ENCODE measurements at places on chromosomes 11 and 22. TPM values are rescaled to one million over a fixed set of nuclear protein-coding genes. Genes with fewer than 3 reads are reported as not detected.

- no peak for DNase-seq
Measured at GRCh38 chr11:65136515-65137096, 2.3 kb upstream of the SYVN1 start.

DNA sequence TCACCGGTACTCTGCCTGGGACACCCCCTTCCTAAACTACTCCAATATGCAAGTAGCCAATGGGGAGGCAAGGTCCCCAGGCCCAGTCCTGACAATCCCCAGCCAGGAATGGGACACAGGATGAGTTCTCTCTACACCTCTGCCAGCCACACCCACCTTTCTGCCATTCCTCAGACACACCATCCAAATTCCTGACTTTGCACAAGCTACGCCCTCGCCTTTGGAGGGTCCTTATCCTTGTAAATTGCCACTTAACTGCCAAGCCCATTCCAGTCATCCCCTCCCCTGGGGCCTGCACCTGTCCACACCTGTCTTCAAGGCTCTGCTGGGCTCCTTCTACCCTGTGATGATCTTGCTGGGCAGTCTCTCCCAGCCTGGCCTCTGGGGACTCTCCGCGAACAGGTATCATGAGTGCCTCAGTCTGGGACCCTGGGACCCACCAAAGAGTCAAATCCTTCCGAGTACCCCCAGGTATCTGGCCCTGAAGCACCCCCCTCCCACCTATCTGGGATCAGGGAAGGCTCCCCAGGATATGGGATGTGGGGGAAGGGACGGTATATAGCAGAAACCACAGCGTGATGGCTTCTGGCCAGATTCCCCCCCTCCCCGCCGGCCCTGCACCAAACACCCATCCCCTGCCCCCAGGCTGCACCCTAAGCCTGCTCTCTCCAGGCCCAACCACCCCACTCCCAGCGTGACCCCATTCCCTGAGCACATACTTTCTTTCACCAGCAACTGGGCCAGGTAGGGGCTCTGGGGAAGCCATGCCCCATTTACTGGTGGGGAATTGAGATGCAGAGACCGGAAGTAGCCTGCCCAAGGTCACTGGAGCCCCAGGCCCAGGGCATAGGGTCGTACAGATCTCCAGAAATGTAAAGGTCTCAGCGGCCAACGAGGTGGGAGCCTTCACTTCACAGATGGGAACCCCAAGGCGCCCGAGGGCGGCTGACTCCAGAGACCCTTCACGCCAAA, 806 bp downstream of the ARAP1 start:
- no peak for DNase-seq

DNA sequence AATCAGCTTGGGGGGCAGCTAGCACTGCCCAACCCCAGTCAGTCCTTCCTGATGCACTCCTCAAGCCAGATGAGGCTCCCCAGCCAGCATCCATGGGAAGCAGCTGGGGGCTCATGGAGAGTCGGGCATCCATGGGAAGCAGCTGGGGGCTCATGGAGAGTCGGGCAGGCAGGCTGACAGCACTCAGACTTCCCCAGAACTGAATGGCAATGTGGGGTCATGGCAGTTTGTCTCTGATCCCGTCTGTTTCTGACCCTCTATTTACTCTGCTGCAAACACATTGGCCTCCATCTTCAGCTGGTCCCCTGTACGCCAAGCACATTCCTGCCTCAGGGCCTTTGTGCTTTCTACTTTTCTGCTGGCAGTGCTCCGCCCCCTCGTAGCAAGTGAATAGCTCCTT, 314.8 kb downstream of the NTM start:
- DNase-seq, result no peak

GRCh38 chr11:64742889-64743590, 902 bp downstream of the RASGRP2 start:
- no peak for DNase-seq

DNA sequence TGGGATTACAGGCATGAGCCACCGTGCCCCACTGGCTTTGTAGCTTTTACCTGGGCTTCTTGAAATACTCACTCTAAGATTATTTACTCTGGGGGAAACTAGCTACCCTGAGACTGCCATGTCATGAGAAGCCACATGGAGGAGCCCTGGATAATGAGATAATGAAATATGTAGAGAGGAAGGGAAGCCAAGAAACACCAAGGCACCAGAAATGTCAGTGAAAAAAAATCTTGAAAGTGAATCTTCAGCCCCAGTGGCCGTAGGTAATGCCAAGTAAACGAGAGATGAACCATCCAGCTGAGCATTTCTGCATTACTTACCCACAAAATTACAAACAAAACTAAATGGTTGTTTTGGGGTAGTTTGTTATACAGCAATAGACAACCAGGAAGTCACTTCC, 125.6 kb downstream of the APIP start:
- DNase-seq, result no peak

DNA sequence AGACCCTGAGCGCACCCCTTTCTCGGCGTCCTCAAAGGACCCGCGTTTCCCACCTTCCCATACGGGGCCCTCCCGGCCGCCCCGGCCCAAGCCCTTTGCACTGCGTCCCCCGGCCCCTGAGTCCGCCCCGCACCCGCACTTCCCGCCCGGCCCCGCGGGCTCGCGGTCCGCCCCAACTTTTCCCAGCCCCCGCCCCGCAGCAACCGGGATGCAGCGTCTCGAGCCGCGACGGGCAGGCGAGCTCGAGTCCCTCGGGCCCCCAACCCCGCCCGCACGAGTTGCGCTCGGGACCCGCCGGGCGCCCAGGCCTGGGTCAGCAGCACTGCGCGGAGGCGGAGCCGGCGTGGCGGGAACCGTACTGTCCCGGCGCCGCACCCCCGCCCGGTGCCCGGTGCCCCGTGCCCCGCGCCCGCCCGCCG, 371 bp downstream of the SMCO4 start:
- DNase-seq, result no peak

DNA sequence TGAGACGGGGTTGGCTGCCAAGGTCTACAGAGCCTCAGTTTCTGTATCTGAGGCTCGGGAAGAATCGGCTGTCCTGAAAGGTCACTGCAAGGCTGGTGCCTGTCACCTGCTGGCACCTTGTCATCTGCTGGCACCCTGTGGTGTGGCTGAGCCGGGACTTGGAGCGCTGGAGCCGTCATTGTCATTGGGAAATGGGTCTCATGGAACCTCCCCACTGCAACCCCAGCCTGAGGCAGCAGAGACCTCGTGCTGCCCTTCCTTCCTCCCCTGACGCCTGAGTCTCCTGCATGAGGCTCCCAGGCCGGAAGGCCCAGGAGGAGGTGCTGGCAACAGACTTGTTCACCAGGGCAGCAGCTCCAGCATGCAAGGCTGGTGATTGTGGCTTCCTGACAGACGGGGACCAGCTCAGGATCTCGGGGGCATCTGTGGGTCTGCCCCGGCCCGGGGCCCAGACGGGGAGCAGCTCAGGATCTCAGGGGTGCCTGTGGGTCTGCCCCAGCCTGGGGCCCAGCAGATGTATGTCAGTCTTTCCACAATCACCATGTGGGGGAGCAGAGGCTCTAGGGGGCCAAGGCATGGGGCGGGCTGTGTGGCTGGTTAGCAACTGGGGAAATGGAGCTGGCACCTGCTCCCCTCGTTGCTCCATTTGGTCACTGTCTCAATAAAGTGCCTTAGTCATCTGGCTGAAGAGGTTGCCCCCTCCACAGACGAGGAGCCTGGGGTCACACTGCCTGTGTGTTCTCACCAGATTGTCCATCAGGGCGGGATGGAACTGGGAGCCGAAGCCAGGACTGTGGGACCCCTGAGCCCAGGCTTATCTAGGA, 668.7 kb downstream of the BRD1 start:
- no peak for DNase-seq

GRCh38 chr11:36239636-36240035, 49.6 kb downstream of the COMMD9 start:
- DNase-seq, result no peak

- DNase-seq, result no peak
Measured at GRCh38 chr22:21095773-21096107, 50.0 kb downstream of the LRRC74B start.

GRCh38 chr11:9718147-9718546, 54.3 kb downstream of the SWAP70 start:
- DNase-seq, result no peak

GRCh38 chr11:102309621-102310541, 7.4 kb upstream of the BIRC3 start:
- no peak for DNase-seq

GRCh38 chr11:103266167-103266831, 157.1 kb downstream of the DYNC2H1 start:
- DNase-seq, result no peak

DNA sequence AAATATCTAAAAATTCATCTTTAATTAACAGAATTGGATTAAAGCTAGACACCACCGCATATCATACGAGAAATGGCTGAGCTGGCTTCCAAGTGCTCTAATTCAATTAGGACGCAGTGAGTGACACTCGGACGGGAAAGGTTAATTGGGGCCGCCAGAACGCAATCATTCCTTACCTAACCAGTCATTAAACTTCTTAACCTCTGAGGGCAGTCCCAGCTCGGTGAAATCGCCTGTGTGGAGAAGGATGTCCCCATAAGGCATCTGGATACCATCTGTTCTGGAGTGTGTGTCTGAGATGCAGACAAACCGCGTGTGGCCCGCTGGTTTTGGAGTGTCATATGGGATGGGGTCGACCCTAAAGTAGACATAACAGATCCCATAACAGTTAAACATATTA, 50.3 kb downstream of the MPPED2 start:
- no peak for DNase-seq

DNA sequence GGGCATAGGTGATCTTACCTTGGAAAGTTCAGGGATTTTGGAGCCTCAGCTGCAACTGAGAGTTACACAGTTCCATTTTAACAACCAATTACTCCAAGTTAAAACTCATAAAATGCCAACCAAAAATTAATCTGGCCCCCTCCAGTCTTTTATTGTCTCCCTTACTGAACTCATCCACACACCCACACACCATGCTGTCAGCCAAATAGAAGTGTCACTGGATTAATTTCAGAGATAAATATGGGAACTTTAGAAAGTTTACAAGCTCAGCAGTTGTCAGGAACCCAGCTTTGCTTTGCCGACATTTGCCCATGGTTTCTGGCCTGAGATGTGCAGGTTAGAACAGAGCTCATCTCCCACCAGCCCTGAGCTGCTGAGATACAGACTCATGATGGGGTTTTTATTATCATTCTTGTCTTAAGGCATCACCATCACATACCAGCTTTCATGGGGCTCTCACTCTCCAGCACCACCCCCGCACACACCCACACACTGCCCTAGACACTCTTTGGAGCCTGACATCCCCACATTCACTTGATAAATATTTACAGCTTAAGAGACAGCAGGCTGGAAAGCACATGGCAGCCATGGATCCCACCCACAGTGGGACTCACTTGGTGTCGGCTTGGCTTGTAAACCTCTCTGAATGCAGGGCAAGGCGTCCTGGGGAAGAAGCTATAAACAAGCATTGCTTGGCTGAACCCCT, 23.7 kb upstream of the CTR9 start:
- no peak for DNase-seq

DNA sequence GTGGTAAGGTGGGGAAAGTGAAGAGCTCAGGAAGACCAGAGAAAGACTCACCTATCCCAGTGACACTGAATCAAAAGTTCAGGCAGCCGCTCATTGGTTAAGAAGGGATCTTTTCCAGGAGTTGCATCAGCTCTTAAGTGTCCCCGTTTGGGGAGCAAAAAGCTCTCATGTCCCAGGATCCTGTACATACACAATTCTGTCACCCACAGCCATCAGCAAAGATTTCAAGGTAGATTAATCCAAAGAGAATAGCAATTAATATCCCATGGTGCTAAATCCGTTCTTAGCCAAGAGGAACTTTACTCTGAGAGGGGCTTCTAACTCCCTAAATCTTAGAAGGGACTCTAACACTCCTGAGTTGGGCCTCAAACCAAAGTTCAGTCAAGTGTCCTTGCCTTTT, 19.3 kb downstream of the FOLR3 start:
- no peak for DNase-seq

GRCh38 chr11:128261011-128261421, 326.3 kb downstream of the ETS1 start:
- DNase-seq, result no peak

GRCh38 chr11:62264004-62264403, 6.0 kb upstream of the SCGB2A2 start:
- no peak for DNase-seq

IL17REL gene
- not detected for total RNA-seq

CDC42EP2 gene
- total RNA-seq, result 20.8 TPM

CRYBA4 gene
- total RNA-seq, result not detected

SLC5A12 gene
- total RNA-seq, result not detected

APOBEC3G gene
- 14.1 TPM for total RNA-seq

SPCS2 gene
- total RNA-seq, result 57.8 TPM

PIH1D2 gene
- total RNA-seq, result 5.4 TPM
